Pancreas (tissue), 10 donors: ENCODE measurements at places on chromosomes 12 and 14. TPM values are rescaled to one million over a fixed set of nuclear protein-coding genes. Genes with fewer than 3 reads are reported as not detected.
A peak's percentile ranks its signal among the peaks of the same experiment; 100 is the strongest.

The RIC8B gene
- 13.7 TPM for total RNA-seq

- DNase-seq = no peak
- no peak overlapping the region for H3K4me3 ChIP-seq
- H3K27ac ChIP-seq = peak overlapping the region; percentile 11
- no peaks in the 10 kb centered on the region for H3K36me3 ChIP-seq
These were observed 8.1 kb upstream of the GLTP start for GRCh38 chr12:109888179-109889020.

GRCh38 chr12:19158923-19159322 lies 29.4 kb downstream of the PLEKHA5 start:
- no peak overlapping the region for H3K4me3 ChIP-seq
- no peaks in the 10 kb centered on the region for H3K36me3 ChIP-seq
- no peak for DNase-seq
- H3K27ac ChIP-seq = no peak overlapping the region

GRCh38 chr12:57797933-57798332 lies 15.3 kb downstream of the TSFM start:
- H3K4me3 ChIP-seq = no peak overlapping the region
- DNase-seq = no peak
- H3K4me1 ChIP-seq = no peaks in the 10 kb centered on the region

GRCh38 chr14:61331992-61332657 lies 10.7 kb downstream of the PRKCH start:
- no peak for DNase-seq
- H3K27ac ChIP-seq = no peak overlapping the region
- H3K27me3 ChIP-seq = no peaks in the 10 kb centered on the region
- H3K4me1 ChIP-seq = no peaks in the 10 kb centered on the region

DNA sequence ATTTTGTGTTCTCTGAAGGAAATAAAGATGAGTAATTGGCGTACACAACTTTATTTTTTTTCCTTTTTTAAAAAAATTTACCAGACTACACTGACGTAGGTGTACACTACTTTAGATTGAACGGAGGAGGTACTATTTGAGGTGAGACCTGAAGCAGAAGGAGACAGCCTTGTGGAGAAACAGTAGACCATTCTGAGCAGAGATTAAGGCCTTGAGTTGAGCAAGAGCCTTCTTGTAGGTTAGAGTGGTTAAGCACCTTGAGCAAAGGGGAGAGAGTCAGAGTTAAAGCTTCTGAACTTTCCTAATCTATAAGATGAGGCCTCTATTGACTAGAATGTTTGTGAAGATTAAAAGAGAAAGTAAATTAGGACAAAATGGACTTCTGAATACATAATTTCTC lies 2.5 kb downstream of the LEMD3 start:
- no peak overlapping the region for H3K27ac ChIP-seq
- no peak overlapping the region for H3K4me3 ChIP-seq
- no peaks in the 10 kb centered on the region for H3K36me3 ChIP-seq
- no peak for DNase-seq
- H3K27me3 ChIP-seq = no peaks in the 10 kb centered on the region

DNA sequence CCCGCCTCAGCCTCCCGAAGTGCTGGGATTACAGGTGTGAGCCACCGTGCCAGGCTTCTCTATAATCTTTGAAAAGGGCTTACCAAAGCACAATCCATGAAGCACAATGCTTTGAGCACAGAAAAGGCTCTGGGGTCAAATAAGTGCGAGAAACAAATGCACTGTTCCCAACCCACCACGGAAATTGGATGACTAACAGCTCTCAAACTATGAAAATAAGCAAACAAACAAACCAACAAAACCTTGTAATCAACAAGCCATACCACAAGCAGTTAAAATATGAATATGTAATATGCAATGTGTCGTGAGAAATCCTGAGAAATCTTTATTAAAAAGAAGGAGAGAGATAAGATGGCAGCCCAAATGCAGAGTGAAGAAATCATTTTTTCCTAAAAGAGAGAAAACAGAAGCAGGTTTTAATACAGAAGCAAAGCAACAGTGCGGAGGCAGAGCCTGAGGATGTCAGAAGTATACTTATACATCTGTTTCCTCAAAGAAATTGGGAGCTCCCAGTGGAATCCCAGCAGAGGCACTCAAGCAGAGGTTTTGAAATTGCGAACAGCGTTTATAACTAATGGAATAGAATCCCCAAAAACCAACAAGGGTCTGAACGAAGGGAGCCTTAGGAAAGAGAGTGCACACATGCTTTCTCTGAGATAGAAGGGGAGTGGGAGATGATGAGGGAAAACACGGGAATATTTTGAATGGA lies 17.1 kb downstream of the SMCO2 start:
- no peaks in the 10 kb centered on the region for H3K36me3 ChIP-seq
- no peak for DNase-seq
- H3K4me3 ChIP-seq = no peak overlapping the region
- no peaks in the 10 kb centered on the region for H3K27me3 ChIP-seq
- no peak overlapping the region for H3K27ac ChIP-seq

The CHFR gene
- 16.5 TPM for total RNA-seq

DNA sequence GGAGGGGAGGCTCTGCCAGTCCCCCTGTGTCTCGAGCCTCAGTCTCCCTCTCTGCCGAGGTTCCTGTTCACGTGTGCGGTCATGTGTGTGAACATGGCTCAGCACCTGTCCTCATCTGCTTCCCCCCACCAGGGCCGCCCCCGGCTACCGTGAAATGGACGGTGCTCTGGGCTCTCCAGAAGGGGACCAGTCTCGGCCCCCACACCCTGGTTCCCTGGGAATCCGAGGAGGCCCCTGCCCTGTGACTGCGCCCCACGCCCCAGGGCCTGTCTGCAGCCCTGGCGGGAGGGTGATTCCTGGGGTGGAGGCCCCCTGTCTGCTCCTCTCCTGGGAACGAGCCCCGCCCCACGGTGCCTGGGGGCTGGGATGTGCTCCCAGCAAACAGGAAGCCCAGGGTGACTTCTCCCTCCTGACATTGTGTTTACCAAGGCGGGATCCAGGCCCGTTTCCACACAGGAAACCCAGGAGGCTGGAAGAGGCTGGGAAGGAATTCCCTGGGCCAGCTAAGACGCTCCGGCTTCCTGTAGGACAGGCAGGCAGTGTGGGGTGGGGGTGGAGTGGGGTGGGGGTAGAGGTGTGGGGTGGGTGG lies 46.6 kb downstream of the KIF26A start:
- DNase-seq = no peak
- no peak overlapping the region for H3K27ac ChIP-seq
- no peaks in the 10 kb centered on the region for H3K36me3 ChIP-seq
- H3K27me3 ChIP-seq = no peaks in the 10 kb centered on the region

DNA sequence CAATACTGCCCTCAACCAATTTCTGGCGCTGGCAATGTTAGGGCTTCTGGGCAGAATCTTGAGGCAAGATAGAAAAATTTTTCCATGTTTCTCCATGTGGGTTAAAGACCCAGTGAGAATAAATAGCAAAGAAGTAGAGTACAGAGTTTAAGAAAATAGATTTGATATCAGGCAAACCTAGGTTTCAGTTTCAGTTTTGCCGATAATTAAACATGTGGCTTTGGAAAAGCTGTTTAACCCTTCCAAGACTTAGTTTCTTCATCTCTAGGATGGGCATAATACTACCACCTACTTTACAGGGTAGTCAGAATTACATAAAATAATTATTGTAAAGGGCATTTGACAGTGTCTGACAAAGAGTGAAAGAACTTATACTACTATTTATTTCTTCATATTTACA lies 360.4 kb downstream of the PCNX1 start:
- H3K36me3 ChIP-seq = no peaks in the 10 kb centered on the region
- no peaks in the 10 kb centered on the region for H3K27me3 ChIP-seq
- H3K4me1 ChIP-seq = no peaks in the 10 kb centered on the region
- no peak for DNase-seq
- no peak overlapping the region for H3K27ac ChIP-seq

DNA sequence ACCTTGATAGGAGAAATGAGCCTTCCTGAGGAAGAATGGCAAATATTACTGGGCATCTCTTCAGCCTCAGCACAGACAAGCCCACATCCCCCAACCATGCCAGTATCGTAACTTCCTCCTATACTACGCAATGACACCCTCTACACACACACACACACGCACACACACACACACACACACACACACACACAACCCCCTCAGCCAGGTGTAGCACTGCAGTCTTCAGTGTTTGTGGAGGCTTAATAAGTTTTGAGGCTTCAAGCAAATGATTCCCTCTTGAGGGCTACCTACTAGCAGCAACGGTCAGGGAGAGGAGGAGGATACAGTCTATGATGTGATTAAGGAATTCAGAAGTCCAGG lies 1.6 kb downstream of the DGKA start:
- H3K36me3 ChIP-seq = no peaks in the 10 kb centered on the region
- peak overlapping the region; percentile 72 for H3K4me3 ChIP-seq
- peaks cover 11% of the 10 kb centered on the region for H3K4me1 ChIP-seq
- no peaks in the 10 kb centered on the region for H3K27me3 ChIP-seq
- H3K27ac ChIP-seq = no peak overlapping the region

DNA sequence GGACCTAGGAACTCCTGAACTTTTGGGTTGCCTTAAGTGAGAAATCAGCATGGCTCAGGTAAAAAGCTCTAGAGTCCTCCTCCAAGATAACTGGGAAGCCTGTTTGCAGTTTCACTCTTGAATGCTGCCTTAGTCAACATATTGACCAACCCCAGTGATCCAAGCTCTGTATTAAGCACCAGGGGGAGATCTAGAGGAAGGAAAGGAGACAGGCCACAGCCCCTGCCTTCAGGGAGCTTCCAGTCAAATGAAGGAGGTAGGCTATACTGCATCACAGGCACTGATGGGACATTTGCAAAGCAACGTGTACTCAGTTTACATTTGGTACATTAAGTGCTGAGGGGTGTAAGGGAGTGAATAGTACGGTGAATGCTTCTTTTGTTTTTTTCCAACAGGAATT lies 1.2 kb upstream of the CSAD start:
- peak overlapping the region; percentile 66 for H3K4me3 ChIP-seq
- no peak for DNase-seq
- H3K4me1 ChIP-seq = peaks cover 23% of the 10 kb centered on the region
- no peak overlapping the region for H3K27ac ChIP-seq
- no peaks in the 10 kb centered on the region for H3K27me3 ChIP-seq

DNA sequence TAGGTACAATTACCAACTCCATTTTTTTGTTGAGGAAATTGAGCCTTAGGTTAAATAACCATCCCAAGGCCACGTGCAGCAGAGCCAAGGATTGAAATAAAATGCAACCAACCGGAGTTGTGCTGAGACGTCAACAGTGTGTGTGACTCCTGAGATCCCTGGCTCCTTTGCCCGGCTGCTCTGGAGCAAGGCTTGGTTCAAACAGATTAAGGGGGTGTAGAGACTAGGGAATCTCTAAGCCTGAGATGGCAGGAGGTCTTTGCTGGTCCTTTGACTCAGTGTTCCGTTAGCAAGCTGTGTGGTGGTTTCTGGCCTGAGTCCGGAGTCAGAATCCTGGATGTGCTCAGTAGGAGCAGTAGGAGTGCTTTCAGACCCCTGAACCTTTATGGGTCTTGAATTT lies 1.4 kb upstream of the SLC8A3 start:
- H3K36me3 ChIP-seq = no peaks in the 10 kb centered on the region
- no peak for DNase-seq
- peaks cover 12% of the 10 kb centered on the region for H3K27me3 ChIP-seq
- H3K4me1 ChIP-seq = no peaks in the 10 kb centered on the region

- H3K27me3 ChIP-seq = no peaks in the 10 kb centered on the region
- H3K4me3 ChIP-seq = no peak overlapping the region
- H3K36me3 ChIP-seq = no peaks in the 10 kb centered on the region
These were observed 474.6 kb downstream of the DPF3 start for GRCh38 chr14:72419226-72419775.
